ENCODE measurements at places on chromosomes 2 and 18.

GRCh38 chr2:24080701-24081100, 3.9 kb downstream of the TP53I3 start:
- no peak for DNase-seq

GRCh38 chr2:240619506-240620148, 5.7 kb upstream of the GPR35 start:
- DNase-seq = no peak

GRCh38 chr2:107334306-107334705, 448.3 kb upstream of the ST6GAL2 start:
- DNase-seq = no peak

DNA sequence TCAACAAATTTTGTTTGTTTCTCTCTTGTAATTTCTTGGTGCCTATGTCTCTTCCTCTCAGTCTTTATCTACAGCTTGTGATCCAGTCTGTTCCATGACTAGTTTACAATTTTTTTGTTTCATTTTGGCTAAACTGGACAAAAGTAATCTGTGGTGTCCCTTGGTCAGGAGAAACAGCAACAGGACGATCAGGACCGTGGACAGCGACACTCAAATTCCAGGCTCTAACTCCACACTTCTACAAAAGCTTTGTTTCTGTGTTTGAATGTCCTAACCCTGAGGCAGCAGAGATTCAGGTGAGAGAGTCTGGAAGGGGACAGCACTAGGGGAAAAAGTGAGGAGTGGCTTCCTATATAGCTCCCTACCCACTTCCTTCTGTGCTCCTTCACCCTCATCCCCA, 593.3 kb upstream of the FANCL start:
- no peak for DNase-seq

GRCh38 chr2:154187948-154188347, 316.2 kb downstream of the GALNT13 start:
- no peak for DNase-seq

GRCh38 chr2:205686056-205686782, 3.9 kb downstream of the NRP2 start:
- DNase-seq = no peak

- DNase-seq = no peak
Observed at GRCh38 chr2:239664216-239664810, 263.5 kb upstream of the HDAC4 start.

GRCh38 chr2:56369316-56369715, 185.5 kb downstream of the CCDC85A start:
- no peak for DNase-seq

GRCh38 chr2:11375025-11375688, 30.7 kb upstream of the ROCK2 start:
- DNase-seq = no peak

DNA sequence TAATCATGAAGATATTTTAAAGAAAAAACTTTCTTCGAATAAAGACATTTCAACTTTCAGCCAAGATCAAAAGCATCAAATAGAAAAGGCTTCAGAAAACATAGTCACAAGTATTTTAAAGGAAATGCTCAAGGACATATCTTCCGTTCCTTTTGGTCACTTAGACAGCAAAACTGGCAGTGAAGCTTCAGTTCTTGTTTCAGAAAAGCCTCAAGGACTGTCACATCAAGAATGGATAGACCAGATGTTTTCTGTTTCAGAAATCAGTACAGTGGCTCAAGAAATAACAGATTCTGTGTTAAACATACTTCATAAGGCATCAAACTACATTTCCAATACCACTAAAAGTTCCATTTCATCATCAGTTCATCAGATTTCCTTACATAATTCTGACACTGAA, 51.8 kb downstream of the FSIP2 start:
- no peak for DNase-seq

GRCh38 chr2:55891671-55892094, 31.9 kb downstream of the EFEMP1 start:
- no peak for DNase-seq

- DNase-seq = no peak
Observed at GRCh38 chr2:162840598-162841246, 2.2 kb upstream of the KCNH7 start.

DNA sequence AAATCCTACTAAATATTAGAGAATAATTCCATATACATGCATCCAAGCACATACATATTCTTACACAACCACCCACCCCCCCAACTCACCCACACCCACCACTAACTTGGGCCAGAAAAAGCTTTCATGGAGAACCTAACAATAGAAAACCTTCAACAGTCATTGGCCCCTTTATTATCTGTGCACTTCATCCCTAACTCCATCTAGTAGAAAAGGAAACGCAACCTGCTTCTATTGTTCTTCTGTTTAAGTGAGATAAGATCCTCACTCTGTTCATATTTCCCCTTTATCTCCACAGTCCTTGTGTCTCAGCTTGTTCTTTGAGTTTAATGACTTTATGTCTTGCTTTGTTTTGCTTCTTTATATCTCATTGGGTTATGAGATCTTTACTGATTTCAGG, 1740.2 kb upstream of the CELF4 start:
- no peak for DNase-seq

GRCh38 chr18:36661999-36662398, 166.8 kb downstream of the TPGS2 start:
- DNase-seq = no peak

DNA sequence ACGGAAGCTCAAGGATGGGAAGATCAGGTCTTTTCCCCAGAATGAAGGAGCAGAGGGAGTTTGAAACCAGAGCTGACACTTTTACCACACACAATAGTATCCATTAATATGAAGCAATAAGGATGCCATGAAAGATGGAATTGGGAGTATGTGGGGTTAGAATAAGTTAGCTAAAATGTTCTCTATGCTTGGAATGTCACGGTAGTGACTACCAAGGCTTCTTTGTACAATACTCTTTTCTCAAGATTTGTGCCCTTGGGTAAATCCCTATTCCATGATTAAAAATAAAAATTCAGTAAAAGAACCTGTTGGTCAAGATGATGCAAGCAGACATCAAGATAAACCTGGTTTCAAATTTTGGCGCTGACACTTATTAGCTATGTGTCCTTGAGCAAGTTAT, 75.0 kb downstream of the NRXN1 start:
- DNase-seq = no peak

- DNase-seq = peak; percentile 6
Observed at GRCh38 chr2:64807417-64807816, 153.7 kb upstream of the SERTAD2 start.

GRCh38 chr2:30355306-30355705, 91.7 kb upstream of the LCLAT1 start:
- no peak for DNase-seq

GRCh38 chr2:62305421-62306176, 109.7 kb downstream of the B3GNT2 start:
- DNase-seq = no peak

DNA sequence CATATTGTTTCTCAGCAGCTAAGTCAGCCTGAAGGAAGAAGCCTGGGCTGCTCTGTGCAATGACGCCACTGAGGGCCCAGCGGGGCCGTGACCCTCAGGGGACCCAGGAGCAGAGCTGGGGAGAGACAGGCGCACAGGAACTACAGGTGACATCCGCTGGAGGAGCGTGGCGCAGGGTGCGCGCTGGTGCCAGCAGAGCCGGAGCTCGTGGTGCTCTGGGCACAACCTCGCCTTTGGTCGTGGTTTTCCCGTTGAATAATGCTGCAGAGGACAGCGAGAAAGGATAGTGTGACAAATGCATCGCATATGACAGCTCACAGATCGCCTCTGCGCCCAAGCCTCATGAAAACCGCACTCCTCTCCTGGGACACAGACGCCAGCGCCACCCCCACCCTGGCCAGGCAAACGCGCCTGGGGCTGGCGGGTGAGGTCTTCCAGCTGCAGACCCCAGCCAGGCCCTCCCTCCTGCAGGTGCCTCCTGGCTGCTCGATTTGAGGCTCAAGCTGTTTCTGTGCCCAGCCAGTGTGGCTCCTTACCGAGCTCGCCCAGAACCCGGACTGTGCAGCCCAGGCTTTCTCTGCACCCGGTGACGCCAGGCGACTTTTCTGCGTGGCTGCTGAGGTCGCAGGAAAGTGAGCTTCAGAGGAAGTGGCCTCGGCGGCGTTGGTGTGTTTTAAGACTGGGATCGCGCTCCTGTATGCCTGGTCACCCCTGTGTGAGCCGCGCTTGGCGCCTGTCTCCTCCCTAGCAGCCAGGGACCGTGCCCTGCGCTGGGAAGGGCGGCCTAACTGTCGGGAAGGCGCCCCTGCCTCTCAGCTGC, 583.1 kb upstream of the HS6ST1 start:
- DNase-seq = no peak

GRCh38 chr2:101473911-101474701, 806 bp downstream of the RFX8 start:
- DNase-seq = no peak

DNA sequence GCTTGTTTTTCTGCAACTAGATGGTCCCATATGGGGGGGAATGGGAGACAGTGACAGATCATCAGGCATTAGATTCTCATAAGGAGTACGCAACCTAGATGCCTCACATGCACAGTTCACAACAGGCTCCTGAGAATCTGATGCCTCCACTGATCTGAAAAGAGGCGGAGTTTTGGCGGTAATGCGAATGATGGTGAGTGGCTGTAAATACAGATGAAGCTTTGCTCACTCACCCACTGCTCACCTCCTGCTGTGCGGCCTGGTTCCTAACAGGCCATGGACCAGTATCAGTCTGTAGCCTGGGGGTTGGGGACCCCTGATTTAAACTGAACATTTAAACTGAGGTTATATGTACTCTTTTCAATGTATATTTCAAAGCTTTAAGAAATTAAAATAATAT, 40.7 kb downstream of the SOS1 start:
- no peak for DNase-seq

DNA sequence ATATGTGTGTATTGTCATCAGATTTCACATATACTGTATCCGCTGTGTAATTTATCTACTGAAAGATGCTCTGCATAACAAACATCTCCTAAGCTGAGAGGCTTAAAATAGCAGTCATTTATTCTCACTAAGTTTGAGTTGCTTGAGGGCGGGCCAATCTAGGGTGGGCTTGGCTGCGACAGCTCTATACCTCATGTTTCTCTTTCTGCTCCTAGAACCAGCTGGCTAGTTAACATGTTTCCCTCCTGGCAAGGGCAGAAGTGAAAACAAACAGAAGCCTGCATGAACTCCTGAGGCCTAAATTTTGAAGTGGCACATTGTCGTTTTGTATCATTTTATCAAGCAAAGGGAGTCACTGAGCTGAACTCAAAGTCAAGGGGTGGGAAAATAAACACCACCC, 585.0 kb upstream of the VRK2 start:
- no peak for DNase-seq

- no peak for DNase-seq
Observed at GRCh38 chr2:233456934-233457333, 102.6 kb downstream of the DGKD start.

- DNase-seq = no peak
Observed at GRCh38 chr2:32716598-32716997, 88.7 kb downstream of the TTC27 start.

- DNase-seq = no peak
Observed at GRCh38 chr2:197042739-197043196, 116.3 kb upstream of the PGAP1 start.

- DNase-seq = no peak
Observed at GRCh38 chr2:134665727-134666506, 52.9 kb downstream of the TMEM163 start.
